ENCODE measurements at places on chromosomes 2 and 18.

DNA sequence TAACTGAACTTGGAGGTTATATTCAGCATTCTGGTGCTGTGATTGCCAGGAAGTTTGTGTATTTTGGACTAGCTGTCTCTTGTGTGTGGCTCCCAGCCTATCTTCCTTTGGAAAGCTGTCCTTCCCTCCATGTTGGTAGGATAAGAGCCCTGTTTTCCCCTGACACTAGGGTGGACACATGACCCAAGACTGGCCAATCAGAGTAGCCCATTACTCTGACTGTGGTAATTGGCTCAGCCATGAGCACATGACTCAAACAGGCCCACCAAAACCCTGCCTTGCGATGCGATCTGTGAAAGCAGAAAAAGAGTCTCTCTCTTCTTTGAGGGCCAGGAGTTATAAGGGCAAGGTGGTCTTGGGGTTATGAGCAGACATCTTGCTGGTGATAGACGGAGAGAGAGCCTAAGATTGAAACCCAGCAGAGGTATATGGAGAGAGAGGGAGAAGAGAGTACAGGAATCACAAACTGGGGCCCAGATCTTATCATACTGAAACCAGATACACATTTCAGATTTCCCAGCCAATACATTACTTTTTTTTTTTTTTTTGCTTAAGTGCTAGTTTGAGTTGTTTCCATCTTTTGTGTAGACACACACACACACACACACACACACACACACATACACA, 45.3 kb upstream of the SERPINE2 start:
- no peak for DNase-seq

GRCh38 chr2:230816735-230817134, 48.0 kb upstream of the ITM2C start:
- no peak for DNase-seq

DNA sequence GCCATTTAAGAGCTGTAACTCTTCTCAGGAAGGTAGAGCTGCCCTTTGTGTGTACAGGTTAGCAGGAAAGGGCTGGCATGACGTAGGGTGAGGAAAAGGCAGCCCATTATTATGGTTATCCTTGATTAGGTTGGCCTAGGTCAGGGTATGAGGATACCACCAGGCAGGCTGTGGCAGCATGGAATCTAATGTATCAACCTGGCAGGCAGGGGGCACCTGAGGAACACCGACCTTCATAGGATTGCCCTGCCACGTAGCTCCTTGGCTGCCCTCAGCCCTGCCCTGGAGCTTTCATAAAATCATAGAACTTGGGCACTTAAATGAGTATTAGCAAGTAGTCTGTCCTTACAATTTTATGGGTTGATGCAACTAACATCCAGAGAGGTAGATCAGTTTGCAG, 261.6 kb downstream of the LTBP1 start:
- DNase-seq, result no peak

DNA sequence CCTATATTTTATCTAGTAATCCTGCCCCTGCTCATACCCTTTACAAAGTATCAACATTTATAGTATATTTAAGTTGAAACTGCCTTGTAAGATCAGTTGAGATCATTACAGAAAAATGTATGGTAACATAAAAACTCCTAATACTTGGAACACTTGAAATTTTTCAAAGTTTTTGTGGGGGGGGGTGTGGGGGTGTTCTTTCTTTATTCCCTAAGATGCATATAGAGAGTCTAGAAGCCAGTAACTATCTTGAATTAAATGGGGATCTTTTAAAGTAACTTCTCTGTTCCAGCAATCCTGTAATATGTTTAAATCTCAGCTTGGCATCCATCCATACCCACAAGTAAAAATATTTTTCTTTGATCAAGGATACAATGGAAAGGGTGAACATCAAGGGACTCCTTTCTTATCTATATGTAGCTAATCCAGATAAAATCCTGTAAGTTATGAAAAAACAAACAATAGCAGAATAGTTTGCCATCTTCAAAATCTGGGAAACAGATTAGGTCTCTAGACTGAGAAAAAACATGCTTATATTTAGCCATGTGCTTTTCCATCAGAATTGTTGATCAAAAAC, 455.3 kb downstream of the MEIS1 start:
- no peak for DNase-seq

DNA sequence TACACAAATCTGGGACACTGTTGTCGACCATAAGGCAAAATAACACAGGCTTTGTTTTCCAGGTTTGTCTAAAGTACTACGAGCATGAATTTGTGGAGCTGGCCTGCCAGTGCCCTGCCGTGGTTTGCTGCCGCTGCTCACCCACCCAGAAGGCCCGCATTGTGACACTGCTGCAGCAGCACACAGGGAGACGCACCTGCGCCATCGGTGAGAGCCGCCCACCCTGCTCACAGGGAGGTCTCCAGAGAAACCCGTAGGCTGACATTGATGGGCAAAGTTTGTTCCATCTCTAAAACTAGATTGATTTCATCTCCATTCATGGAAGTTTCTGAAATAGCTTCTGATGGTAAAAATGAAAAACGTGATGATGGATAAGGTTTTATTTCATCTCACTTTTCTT, 50.4 kb upstream of the NFATC1 start:
- no peak for DNase-seq

DNA sequence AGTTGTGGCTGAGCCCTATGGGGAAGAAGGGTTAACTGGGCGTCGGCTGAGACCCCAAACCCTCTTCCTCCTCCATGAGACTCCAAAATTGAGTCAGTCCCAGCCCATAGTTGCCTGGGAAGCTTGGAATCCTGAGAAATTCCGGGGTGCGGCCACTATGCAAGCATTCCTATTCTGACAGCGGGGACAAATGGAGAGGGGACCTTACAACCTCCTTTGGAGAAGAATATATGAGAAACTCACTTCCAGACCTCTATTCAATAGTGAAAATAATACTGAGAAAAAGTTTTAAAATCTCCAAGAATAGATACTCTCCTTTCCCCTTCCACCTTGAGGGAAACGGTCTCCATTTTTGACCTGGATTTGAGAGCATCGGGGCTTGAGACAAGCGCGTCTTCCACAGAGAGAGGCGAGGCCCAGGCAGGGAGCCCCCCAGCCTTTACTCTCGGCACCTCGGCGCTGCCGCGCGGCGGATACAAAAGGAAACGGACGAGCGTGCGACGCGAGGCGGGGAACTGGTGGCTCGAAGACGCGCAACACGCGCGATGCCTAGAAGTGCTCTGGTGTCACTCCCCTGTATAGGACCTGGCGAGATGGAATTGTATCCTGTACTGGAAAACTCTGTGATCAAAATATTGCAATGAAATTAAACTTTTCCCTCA, 11.1 kb downstream of the NR4A2 start:
- DNase-seq, result no peak

- DNase-seq, result no peak
Observed at GRCh38 chr2:45652090-45653031, 886 bp downstream of the PRKCE start.

- no peak for DNase-seq
Observed at GRCh38 chr2:134846213-134846612, 7.8 kb downstream of the ACMSD start.

- no peak for DNase-seq
Observed at GRCh38 chr2:189236066-189236465, 56.5 kb upstream of the COL5A2 start.

DNA sequence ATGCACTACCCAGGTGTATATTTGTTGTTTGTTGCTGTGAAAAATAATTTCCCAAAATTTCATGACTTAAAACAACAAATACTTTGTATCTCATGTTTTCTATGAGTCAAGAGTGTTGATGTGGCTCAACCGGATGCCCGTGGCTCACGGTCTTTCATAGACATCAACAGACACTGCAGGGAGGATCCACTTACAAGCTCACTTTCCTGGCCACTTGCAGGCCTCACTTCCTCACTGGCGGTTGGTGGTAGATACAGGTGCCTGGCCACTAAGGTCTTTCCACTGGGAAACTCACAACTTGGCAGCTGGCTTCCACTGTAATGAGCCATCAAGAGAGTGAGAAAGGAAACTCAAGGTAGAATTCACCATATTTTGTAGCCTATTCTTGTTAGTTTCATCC, 662.9 kb downstream of the IRS1 start:
- DNase-seq, result no peak

DNA sequence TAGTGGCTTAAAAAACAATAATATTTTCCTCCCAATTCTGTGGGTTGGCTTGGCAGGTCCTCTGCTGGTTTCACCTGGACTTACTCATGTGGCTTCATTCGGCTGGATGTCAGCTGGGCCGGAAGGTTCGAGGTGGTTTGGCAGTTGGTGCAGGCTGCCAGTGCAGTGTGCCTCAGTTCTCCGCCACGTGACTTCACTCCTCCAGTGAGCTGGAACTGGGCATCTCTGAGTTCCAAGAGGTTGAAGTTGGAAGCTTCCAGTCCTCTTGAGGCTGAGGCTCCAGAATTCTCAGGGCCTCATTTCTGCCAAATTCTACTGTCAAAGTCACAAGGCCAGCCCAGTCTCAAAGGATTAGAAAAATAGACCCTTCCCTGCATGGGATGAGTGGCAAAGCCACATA, 83.4 kb upstream of the B3GNT7 start:
- DNase-seq, result no peak

GRCh38 chr2:11967946-11968465, 221.6 kb downstream of the LPIN1 start:
- DNase-seq, result no peak

DNA sequence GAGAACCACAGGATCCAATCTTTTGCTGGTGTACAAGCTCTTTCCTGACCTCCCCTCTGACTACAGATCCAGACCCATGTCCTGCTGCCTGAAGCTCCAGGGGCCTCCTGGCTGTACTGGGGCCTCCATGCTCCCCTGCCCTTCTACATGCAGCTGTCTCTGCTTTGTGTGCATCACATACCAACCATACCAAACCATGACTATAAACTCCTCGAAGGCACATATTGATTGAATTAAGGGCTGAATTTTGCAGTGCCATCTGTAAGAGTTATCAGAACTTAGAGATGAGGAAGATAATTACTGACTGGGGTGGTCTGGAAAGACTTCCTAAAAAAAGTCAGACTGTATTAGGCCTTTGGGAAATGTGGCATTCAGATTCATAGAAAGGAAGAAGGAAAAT, 139.9 kb upstream of the CXCR4 start:
- no peak for DNase-seq

DNA sequence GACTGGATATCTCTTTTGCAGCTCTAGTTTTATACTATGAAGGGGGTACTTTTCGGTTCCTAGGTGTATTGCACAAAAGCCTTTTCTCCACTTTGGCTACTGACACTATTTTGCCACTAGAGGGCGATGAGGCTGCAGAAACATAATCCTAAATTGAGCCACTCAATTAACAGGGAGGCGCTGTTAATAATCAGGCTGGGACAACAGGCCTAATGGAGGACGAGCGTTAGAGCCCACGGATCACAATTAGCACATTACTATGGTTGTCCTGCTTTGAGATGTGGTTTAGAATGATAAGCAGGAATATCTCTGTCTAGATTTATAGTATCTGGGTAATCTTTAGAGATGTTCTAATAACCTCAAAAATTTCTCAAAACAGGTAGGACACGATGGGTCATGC, 62.2 kb upstream of the PMAIP1 start:
- DNase-seq, result peak; percentile 6

DNA sequence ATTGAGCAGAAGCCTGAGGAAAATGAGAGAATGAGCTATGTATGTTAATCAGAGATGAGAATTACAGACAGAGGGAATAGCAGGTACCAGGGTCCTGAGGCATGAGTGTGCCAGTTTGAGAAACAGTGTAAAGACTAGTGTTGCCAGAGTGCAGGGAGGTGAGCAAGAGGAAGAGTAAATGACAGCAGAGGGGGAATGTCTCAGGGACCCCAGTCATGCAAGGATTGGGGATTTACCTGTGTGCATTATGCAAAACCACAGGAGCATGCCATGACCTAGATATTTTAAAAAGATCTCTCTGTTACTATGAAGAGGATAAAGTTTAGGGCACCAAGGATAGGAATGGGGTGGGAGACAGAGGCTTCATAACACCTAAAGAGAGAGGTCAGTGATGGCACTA, 72.1 kb downstream of the TTC32 start:
- DNase-seq, result no peak

- DNase-seq, result no peak
Observed at GRCh38 chr2:177554365-177554764, 161.8 kb downstream of the AGPS start.

GRCh38 chr18:48808476-48808875, 142.3 kb downstream of the SMAD7 start:
- no peak for DNase-seq

- no peak for DNase-seq
Observed at GRCh38 chr2:221844212-221845020, 272.3 kb upstream of the EPHA4 start.

DNA sequence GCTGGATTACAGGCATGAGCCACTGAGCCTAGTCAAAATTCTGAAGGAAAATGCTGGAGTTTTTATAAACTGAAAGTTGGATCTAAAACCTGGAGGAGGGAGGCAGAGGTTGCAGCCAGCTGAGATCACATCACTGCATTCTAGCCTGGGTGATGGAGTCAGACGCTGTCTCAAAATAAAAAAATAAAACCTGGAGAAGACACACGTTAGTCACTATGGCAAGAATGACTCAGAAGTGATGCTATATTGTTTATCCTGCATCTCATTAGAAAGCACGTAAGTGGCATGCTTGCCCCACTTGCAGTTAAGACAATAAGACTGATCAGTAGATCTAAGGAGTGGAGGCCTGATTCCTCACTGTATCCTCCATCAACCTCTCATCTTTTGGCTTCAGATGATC, 106.6 kb upstream of the STON1 start:
- DNase-seq, result no peak

DNA sequence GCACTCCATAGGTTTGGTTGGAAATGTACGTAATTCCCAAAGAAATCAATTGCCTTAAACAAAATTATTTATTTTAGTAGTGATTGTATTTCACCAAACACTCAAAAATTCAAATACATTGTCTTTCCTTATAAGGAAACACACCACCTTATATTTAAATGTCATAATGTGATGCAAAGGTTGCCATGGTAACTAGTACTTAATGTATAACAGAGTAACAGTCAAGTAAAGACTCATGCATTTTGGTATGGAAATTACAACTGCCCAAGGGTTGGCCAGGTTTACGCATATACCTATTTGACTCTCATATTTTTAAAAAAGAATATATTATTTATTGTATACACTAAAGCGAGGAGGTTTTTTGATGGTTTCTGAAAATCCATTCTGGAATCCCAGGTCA, 231.2 kb downstream of the TCF4 start:
- no peak for DNase-seq

- DNase-seq, result no peak
Observed at GRCh38 chr18:79490626-79491041, 94.9 kb downstream of the NFATC1 start.

DNA sequence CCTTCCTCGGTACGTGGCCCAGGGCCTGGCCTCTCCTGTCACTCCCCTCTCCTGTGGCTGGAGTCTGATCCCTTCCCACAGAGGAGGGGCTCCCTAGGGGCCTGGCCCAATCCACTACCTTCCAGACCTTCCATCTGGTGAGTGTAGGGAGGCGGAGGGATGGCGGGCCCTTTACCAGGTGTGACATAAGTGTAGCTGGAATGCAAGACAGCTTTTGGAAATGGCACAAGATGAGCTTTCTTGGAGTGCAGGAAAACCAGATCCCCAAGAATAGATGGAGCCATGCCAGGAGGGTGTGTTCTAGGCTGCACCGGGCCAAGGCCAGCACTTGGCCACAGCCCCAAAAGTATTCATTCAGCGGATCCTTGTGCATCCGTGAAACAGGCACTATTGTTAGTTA, 30.1 kb downstream of the IGFBP5 start:
- DNase-seq, result no peak

- DNase-seq, result no peak
Observed at GRCh38 chr2:172208791-172209325, 106.2 kb upstream of the DLX2 start.

- no peak for DNase-seq
Observed at GRCh38 chr2:148130581-148130980, 109.7 kb downstream of the MBD5 start.
